Karpas-422 (cell line): ENCODE measurements at places on chromosomes 11 and 22. TPM values are rescaled to one million over a fixed set of nuclear protein-coding genes. Genes with fewer than 3 reads are reported as not detected.

CDHR5 gene
- 0.04 TPM in 1 of 2 replicates, not detected in the other for total RNA-seq

ACRV1 gene
- not detected in 2 replicates for total RNA-seq

PRRG4 gene
- total RNA-seq, result 0.11 and 0.19 TPM in 2 replicates

- no peaks in the 10 kb centered on the region for H3K27me3 ChIP-seq
- DNase-seq, result no peak
- no peak overlapping the region for H3K4me3 ChIP-seq
- no peaks in the 10 kb centered on the region for H3K4me1 ChIP-seq
- no peaks in the 10 kb centered on the region for H3K36me3 ChIP-seq
Observed at GRCh38 chr11:40037005-40037404, 1422.4 kb downstream of the LRRC4C start.

GRCh38 chr22:19991395-19991644 is 25.3 kb downstream of the ARVCF start:
- H3K27ac ChIP-seq, result no peak overlapping the region
- peaks cover 5% of the 10 kb centered on the region for H3K4me1 ChIP-seq
- no peak overlapping the region for H3K4me3 ChIP-seq
- no peaks in the 10 kb centered on the region for H3K36me3 ChIP-seq
- H3K27me3 ChIP-seq, result no peaks in the 10 kb centered on the region
- DNase-seq, result no peak

DNA sequence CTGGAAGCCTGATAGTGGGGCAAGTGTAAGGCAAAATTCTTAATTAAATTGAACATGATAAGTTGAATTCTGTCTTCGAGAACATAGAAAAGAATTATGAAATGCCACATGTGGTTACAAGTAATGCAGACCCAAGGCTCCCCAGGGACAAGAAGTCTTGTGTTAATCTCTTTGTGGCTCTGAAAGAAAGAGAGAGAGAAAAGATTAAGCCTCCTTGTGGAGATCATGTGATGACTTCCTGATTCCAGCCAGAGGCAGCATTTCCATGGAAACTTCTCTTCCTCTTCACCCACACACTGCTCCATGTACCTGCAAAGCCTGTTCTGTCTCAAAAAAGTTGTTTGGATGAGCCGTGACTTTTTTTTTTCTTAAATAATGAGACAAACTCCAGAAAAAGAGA is 1.9 kb upstream of the TYR start:
- H3K4me3 ChIP-seq, result no peak overlapping the region
- no peaks in the 10 kb centered on the region for H3K27me3 ChIP-seq
- H3K27ac ChIP-seq, result no peak overlapping the region
- DNase-seq, result no peak

- H3K27me3 ChIP-seq, result no peaks in the 10 kb centered on the region
- H3K4me1 ChIP-seq, result no peaks in the 10 kb centered on the region
- no peak for DNase-seq
- H3K4me3 ChIP-seq, result no peak overlapping the region
- no peak overlapping the region for H3K27ac ChIP-seq
Observed at GRCh38 chr11:28759311-28759710, 651.1 kb downstream of the METTL15 start.

DNA sequence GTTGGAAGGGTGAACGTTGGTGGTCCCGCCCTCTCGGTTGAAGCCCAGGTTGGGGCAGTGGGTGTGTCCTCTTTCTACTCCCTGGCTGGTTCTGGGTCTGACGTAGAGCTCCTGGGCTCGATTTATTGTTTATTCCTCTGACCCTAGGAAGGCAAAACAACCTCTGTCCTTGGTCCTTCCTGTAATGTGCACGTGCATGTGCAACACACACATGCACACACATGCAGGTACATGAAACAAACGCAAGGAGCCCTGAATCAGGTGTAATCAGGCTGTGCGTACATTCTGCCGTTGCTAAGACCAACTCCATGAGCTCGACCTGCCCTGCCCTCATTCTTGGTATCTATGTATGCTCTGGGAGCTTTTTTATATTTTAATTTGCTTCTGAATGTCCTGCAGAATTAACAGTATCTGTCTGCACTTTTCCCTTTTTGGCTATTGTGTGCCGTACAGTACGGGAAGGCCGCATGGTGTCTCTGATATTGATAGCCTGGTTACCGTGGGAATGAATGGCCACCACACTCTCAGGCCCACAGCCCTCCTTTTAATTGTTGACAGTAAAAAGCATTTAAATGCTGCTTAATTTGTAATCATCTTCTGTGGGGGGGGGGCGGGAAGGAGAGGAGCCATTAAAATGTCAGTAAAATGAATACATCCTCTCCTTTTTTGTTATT is 66.0 kb upstream of the NNMT start:
- no peak overlapping the region for H3K27ac ChIP-seq
- no peak for DNase-seq
- H3K36me3 ChIP-seq, result no peaks in the 10 kb centered on the region
- no peak overlapping the region for H3K4me3 ChIP-seq
- no peaks in the 10 kb centered on the region for H3K27me3 ChIP-seq

DNA sequence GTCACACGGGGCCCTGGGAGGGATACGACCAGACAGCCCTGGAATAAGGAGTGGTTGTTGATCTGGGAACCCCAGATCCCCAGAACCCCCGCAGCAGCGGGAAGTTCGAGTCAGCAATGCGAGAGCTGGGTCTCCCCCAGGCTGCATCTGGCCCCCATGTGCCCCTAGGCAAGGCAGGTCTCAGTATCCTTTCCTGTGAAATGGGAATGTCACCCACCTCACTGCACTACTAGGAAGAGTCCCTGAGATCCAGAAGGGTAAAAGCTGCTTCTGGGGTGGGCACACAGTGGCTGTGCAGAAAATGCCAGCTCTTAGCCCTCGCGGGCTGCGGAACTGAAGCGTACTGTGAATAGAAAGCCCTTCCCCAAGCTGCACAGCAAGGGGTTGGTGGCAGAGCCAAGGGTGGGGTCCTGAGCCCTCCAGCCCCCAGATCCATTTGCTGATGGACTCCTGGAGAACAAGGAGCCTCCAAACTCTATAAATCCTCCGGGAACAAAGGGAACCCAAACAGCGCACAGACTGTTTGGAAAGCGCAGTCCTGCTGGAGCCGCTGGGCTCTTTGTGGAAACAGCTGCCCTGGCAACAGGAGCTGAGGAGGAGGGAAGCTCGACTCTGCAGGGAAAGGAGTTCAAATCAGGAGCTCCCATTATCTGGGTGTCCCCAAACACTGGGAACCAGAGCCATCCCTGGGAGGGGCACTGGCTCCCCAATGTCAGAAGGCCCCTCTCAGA is 68.2 kb upstream of the SHISAL1 start:
- no peak overlapping the region for H3K4me3 ChIP-seq
- no peaks in the 10 kb centered on the region for H3K36me3 ChIP-seq
- H3K27ac ChIP-seq, result no peak overlapping the region

DNA sequence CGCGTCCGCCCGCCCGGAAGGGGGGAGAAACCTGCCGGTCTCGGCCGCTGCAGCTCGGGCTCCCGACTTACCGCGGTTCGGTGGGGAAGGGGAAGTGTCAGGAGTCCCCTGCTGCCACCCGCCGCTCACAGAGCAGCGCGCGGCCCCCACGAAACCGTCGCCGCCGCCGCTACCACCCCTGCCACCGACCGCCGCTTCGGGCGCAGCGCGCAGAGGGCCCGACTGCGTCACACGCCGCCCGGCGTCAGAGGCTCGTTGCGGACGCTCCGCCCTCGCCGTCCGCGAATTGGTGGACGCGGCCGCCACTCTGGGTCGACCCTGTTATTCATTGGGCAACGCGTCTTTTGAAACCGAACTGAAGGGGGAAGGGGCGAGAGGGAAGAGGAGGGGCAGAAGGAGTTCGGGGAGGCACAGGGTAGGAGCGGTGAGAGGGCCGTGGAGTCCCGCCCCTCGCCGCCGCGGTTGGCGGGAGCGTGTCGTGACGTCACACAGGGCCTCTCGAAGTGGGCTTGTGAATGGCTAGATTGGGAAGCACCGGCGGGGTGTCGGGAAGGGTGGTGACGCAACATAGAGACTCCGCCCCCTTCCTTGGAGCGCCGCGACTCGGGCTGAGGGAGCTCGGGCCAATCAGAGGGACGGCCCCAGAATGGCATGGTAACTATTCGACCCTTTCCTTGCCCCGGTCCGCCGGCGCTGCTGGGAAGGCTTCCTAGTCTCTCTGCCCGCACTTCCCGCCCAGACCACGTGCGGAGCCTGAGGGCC is at the start of gene NUP98:
TSS of gene NUP98 (minus strand) at position 226 of the 762 bp plus-strand sequence. CDS start 15,437 bp downstream, outside the sequence.
- DNase-seq, result peak; percentile 100
- peaks cover 32% of the 10 kb centered on the region for H3K4me1 ChIP-seq
- peak within 1 kb of the TSS; percentile 92 for H3K4me3 ChIP-seq
- H3K27ac ChIP-seq, result peak within 1 kb of the TSS; percentile 58; the same call in 1 of the 2 replicates
- no peaks in the 10 kb centered on the region for H3K27me3 ChIP-seq
- peaks cover 27% of the 10 kb centered on the region for H3K36me3 ChIP-seq

GRCh38 chr22:19816372-19817119 is 38.1 kb downstream of the GNB1L start:
- H3K4me1 ChIP-seq, result no peaks in the 10 kb centered on the region; the same call in 1 of the 2 replicates
- no peaks in the 10 kb centered on the region for H3K27me3 ChIP-seq
- no peak overlapping the region for H3K27ac ChIP-seq
- no peak overlapping the region for H3K4me3 ChIP-seq
- no peaks in the 10 kb centered on the region for H3K36me3 ChIP-seq
- DNase-seq, result no peak

GRCh38 chr11:72378704-72379383 is 55.5 kb downstream of the CLPB start:
- no peak for DNase-seq
- H3K4me1 ChIP-seq, result no peaks in the 10 kb centered on the region
- no peaks in the 10 kb centered on the region for H3K27me3 ChIP-seq
- H3K36me3 ChIP-seq, result no peaks in the 10 kb centered on the region

DNA sequence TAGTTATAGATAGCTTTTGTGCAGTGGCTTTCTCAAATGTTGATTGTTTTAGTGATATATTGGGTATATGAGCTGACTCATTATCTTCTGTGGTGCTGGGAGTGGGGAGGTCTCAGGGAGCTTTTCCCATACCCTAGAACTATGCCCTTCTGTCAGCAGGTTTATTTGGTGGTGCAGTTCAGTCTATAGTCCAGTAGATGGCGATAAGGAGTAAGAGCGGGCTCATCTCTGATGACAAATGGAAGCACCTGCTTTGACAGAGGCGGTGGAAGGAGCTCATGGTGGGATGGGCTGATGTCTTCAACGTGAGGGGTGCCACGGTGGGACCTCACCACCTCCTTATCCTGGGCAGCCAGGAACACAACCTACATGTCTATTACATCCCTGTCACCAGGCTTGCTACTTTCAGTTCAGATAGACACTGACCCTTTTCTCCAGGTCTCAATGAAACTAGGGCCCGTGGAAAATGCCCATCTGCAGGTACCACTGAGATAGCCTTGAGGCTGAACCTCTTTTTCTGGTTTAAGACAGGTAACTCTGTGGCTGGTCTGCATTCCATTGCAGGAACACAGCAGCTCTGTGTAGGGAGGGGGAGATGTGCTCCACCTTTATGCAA is 13.0 kb upstream of the OR6A2 start:
- H3K4me3 ChIP-seq, result no peak overlapping the region
- H3K36me3 ChIP-seq, result no peaks in the 10 kb centered on the region
- DNase-seq, result peak; percentile 86
- H3K27me3 ChIP-seq, result no peaks in the 10 kb centered on the region
- no peak overlapping the region for H3K27ac ChIP-seq

DNA sequence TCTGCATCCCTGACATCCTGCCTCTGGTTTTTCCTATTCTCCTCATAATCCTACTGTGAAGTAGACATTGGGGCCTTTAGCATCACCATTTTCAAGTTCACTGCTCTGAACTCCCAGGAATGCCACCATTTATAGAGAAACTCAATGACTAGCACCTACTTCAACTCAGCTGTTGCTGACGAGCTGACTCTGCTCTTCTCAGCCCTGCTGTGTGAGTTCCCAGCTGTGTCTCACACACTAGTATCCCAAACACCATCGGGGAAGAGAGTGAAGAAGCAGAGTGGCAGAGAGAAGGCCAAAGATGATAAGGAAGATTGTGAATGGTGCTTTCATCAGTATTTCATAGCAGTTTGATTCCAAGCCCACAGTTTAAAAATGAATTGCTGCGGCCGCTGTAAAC is 71.9 kb downstream of the PLEKHA7 start:
- H3K27me3 ChIP-seq, result no peaks in the 10 kb centered on the region
- no peak for DNase-seq
- no peak overlapping the region for H3K4me3 ChIP-seq
- H3K4me1 ChIP-seq, result peaks cover 14% of the 10 kb centered on the region
- no peaks in the 10 kb centered on the region for H3K36me3 ChIP-seq

DNA sequence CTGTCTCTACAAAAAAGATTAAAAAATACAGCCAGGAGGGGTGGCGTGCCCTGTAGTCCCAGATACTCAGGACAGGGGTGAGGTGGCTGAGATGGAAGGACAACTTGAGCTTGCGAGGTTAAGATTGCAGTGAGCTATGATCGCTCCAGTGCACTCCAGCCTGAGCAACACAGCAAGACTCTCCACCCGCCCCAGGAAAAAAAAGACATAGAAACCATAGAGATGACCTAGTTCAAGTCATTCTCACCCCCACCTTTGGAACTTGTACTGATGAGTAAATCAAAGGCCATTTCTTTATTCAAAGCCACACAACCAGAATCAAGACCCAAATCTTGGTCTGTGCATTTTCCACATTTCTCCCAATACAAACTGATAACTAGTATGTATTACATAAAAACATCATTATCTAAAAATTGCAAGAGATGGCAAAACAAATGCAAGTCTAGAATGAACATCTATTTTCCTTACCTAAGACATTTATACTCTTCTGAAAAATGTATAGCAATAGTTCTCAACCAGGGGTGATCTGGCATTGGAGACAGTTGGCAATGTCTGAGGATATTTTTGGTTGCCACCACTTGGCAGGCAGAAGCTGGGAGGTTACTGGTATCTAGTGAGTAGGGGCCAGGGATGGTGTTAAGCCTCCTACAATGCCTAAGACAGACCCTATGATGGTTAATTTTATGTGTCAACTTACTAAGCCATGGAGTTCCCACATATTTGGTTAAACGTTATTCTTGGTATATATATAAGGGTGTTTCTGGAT is 34.6 kb downstream of the LGR4 start:
- no peak overlapping the region for H3K27ac ChIP-seq
- H3K27me3 ChIP-seq, result no peaks in the 10 kb centered on the region
- H3K4me3 ChIP-seq, result no peak overlapping the region
- H3K36me3 ChIP-seq, result no peaks in the 10 kb centered on the region
- no peak for DNase-seq
